ENCODE measurements at places on chromosomes 7 and 10. TPM values are rescaled to one million over a fixed set of nuclear protein-coding genes. Genes with fewer than 3 reads are reported as not detected.
A peak's percentile ranks its signal among the peaks of the same experiment; 100 is the strongest.

The ANXA8L1 gene
- polyA plus RNA-seq, result not detected

The DNAH11 gene
- 0.49 TPM for polyA plus RNA-seq

The CLCN1 gene
- polyA plus RNA-seq, result 0.42 TPM

The RBP3 gene
- not detected for polyA plus RNA-seq

The XRCC2 gene
- 3.2 TPM for polyA plus RNA-seq

The GAD2 gene
- polyA plus RNA-seq, result not detected

The CACUL1 gene
- 25.5 TPM for polyA plus RNA-seq

The RBM17 gene
- polyA plus RNA-seq, result 135 TPM

The LEP gene
- polyA plus RNA-seq, result 0.08 TPM

The FXYD4 gene
- not detected for polyA plus RNA-seq

The AGAP6 gene
- polyA plus RNA-seq, result not detected

The NUDT13 gene
- polyA plus RNA-seq, result 4.8 TPM

The WASL gene
- polyA plus RNA-seq, result 37.9 TPM

- no peak for DNase-seq
These were observed 19.9 kb downstream of the ANKRD22 start for GRCh38 chr10:88831709-88832108.

- no peak for DNase-seq
These were observed 1122.2 kb upstream of the CELF2 start for GRCh38 chr10:9895453-9895852.

- DNase-seq, result peak; percentile 45
These were observed 104.6 kb upstream of the SFMBT2 start for GRCh38 chr10:7515439-7515838.

DNA sequence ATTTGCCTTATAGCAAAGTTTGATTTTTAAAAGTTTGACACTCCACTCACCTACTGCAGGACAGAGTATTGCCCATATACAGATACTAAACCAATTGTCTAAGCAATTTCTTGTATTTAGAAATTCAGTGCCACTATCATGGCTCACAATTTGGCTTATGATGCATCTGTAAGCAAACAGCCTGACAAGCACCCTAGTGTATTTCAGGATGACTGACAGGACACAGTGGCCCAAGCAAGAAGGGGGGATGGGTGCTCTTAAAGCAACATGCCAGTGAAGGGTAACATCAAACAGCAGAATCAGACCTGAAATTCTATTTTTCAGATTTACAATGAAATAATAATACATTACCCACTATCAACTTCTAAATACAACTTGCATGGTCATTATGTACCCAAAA is 30.5 kb downstream of the CTNNA3 start:
- DNase-seq, result no peak

GRCh38 chr7:42241424-42241823 is 4.4 kb upstream of the GLI3 start:
- DNase-seq, result no peak

- DNase-seq, result peak; percentile 47
These were observed 8.4 kb downstream of the TRIM24 start for GRCh38 chr7:138468244-138469123.

DNA sequence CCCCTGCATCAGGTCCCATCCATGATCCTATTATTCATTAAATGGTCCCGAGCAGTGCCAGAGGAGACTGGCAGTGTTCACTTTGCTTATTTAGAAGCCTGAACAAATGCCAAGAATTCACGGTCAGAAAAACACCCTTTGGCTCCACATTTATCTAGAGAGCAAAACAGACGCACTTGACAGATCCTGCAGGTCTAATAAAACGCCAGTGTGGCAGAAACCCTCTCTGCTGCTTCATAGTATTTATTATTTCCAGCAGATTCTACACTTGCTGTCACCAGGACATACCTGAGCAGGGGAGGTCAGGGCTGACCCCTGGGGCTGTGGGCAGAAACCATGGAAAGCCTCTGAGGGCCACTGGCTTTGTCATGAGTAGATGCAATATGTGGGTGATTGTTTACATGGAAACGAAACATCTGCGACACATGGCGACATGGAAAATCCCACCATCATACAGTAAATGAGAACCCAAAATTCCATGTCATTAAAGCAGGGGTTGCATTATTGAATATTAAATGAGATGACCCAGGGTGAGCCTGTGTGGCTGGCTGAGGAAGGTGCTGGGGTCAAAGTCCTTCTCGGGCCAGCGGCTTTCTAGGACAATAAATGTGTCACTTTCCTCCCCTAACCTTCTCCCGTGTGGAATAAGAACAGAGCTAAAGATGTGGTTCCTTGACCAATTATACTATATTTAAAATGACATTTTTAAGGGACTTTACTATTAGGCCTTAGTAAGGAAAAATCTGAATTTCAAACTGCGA is 205.9 kb upstream of the SVIL start:
- no peak for DNase-seq

- no peak for DNase-seq
These were observed 95.1 kb downstream of the PPP1R3C start for GRCh38 chr10:91537614-91538383.

- peak; percentile 58 for DNase-seq
These were observed 1.4 kb downstream of the HPSE2 start for GRCh38 chr10:99234041-99234790.

DNA sequence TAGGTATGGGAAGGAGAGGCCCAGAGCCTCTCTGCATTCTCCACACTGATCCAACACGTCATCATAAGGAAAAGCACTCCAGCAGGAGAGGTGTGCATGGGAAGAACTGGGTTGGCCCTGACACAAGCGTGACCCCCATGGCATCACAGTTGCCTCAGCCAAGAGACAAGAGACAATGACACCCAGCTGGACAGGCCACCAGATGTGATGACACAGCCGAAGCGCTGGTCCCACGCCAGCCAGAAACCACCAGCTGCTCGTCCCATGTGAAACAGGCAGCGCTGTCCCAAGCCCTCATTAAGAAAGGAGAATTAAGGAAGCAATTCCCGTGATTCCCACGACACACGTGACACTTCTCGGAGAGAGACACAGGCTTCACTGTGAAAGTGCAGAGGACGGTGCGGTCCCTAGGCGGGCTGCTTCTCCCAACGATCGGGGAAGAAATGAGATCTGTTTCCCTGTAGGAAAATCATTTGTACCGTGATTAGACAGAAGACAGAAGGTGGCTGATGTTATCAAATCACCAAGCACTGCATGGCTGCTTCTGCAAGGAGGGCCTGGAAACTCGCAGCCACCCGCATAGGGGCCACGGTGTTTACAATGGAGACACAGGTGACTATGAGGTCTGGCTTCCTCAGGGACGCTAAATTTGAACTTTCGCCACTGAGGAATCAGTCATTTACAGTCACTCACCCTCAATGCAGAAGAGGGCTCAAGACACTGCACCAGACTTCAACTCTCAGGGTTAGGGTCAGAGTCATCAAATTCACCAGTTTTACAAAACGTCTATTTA is 74.5 kb downstream of the DIP2C start:
- no peak for DNase-seq

GRCh38 chr10:70930263-70931000 is 42.1 kb upstream of the PCBD1 start:
- DNase-seq, result no peak

- peak; percentile 64 for DNase-seq
These were observed 1.0 kb upstream of the FAM20C start for GRCh38 chr7:191105-191980.

DNA sequence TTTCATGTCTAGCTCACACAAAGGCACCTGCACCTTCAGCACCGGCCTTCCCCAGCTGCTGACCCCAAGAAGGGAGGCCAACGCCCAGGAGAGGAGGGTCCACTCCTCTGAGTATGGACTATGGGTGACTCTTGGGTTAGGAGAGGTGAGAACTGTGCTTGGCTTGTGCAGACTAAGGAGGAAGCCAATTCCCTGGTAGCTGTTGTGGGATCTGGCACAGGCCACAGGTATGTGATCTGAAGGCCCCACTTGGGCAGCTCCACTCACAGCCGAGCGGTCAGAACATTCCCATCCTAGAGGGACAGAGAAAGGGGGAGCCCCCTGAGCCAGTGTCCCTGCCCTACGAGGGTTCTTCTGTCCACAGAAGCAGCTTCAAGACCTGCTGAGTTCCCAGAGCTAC is 52.8 kb upstream of the FIGNL1 start:
- no peak for DNase-seq

- DNase-seq, result no peak
These were observed 5.7 kb downstream of the ZNF783 start for GRCh38 chr7:149267733-149268132.

DNA sequence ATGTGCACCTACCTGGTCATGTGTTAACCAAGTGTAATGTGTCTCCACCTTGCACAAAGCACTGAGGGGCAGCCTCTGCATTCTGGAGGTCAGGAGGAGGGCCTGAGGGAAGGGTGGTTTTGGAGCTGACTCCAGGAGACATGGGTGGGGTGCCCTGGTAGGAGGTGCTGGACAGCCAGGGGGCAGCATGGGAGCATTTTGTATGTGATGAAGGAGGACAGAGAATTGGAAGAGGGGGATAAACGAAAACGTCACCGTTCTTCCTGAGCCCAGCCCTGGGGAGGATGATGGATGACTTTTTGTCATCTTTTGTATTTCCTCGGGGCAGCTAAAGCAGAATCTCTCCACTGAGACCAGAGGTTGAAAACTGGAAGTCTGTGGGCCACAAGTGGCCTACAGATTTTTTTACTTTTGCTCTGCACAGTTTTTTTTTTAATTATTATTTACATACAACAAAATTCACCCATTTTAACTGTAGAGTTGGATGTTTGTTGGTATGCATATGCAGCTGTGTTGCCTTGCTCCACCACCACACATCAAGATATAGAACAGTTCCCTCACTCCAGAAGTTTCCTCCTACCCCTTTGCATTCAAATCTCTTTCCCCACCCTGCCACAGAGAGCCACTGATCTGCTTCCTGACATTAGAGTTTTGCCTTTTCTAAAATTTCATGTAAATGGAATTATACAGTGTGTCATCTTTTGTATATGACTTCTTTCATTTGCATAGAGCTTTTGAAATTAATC is 242.5 kb downstream of the VTI1A start:
- DNase-seq, result peak; percentile 21

DNA sequence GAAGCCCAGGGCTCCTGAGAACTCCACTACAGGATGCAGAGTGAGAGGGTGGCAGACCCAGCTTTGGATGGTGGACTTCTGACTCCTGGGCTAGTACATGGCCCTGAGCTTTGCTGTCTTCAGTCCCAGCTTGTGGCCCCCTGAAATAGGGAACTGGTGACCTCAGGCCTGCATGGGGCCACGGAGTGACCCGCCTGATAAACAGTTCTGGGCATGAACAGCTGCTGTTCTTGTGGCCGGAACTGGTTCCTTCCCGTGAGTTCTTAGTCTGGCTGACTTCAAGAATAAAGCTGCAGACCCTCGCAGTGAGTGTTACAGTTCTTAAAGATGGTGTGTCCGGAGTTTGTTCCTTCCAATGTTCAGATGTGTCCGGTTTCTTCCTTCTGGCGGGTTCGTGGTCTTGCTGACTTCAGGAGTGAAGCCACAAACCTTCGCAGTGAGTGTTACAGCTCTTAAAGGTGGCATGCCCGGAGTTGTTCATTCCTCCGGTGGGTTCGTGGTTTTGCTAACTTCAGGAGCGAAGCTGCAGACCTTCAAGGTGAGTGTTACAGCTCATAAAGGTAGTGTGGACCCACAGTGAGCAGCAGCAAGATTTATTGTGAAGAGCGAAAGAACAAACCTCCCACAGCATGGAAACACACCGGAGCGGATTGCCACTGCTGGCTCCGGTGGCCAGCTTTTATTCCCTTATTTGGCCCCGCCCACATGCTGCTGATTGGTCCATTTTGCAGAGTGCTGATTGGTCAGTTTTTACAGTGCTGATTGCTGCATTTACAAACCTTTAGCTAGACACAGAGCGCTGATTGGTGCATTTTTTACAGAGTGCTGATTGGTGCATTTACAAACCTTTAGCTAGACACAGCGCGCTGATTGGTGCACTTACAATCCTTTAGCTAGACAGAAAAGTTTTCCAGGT is 268.0 kb downstream of the ZEB1 start:
- DNase-seq, result no peak

DNA sequence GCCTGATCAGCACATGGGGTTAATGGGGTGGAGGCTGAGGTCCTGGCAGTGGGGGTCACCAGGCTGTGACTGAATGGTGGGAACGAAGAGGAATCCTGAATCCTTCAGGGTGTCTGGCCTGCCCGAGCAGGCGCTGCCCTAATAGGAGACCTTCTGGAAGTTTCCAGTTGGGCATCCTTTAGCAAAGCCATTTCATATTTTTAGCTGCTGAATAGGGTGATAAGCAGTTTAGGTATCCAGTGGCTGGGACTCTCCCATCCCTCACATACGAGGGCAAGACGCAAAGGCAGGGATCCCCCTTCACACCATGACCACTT is 159.3 kb downstream of the SH3PXD2A start:
- no peak for DNase-seq

DNA sequence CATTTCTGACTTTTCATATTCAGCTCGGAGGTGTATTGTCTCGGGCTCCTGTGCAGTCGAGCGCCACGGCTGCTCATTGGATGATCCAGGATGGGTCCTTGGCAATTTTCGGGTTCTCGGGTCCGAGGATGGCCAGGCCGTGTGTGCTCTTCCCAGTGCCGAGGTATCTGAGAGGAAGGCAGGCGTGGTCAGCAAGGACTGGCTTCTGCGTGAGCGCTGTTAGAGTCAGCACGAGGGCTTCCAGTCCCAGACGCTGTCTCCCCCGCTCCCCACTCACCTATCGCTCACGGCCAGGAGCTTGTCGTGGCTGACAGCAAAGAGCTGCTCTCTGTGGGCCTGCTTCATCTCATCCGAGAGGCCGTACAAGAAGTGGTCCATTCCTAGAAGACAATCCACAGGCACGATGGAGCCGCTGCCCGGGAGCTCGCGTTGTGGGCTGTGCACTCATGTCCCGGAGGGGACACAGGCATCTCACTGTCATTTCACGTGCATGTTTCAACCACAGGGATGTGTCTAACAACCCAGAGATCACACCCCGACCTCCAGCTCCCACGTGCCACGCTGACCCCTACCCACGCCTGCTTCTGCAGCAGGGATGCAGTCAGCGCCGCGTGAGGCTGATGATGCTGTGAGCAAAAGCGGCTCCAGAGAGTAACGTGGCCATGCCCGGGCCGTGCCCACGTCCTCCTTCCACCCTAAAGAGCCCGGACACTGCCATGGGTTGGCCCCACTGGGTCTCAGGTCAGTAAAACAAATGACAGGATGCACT is 34.4 kb downstream of the PITRM1 start:
- no peak for DNase-seq

GRCh38 chr7:114901771-114902170 is 20.1 kb upstream of the MDFIC start:
- no peak for DNase-seq

DNA sequence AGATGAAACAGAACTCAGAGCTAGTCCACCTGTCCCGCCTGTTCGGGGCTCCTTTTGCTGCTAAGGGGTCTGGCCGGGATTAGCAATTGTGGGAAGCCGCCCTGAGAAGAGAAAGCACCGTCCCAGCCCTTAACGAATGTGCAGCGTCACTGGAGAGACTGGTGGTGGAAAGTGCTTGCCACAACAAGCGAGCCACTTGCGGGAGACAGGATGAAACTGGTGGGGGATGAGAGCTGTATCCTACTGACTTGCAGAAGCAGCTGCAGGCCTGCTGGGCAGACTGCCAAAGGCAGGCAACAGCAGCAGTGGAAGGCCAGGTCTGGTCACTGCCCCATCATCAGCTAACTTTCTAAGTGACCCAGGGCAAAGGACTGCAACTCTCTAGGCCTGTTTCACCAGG is 95.4 kb downstream of the FAM53B start:
- DNase-seq, result peak; percentile 79

All from muscle of arm (tissue), 14 donors.